H4 (cell line): ENCODE measurements at places on chromosomes 13 and 19. TPM values are rescaled to one million over a fixed set of nuclear protein-coding genes. Genes with fewer than 3 reads are reported as not detected.

- no peak for DNase-seq
Observed at GRCh38 chr13:30966101-30966500, 33.6 kb downstream of the TEX26 start.

DNA sequence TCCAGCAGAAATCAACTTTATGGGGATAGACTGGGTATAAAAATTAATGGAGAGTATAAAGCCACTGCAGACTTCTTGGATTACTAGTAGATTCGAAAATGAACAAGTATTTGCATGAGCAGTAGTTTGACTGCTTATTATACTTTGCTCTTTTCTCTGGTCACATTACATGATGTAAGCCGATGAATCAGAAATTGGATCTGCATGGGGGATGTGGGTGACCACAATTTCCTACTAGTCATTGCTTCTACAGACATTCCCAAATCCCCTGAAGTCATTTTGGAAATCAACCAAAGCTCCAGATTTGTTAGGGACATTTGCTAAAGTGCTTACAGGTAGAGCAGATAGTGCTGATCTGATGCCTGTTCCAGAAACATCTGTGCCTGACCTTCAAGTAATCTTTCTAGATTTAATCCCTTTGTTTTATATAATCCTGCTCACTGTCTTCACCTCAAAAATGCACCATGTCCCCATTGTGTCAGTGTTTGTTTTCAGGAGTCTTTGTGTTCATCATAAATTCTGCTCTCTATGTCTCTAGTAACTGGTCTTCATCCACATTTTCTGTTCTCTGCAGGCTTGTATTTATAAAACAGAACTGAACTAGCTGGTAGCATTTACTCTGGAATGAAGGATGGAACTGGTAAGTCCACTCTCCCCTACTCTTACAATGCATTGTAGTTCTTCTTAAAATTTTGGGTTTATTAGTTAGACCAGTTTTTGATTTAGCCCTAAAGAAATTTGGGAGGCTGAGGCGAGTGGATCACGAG lies 201.5 kb upstream of the CSNK1A1L start:
- DNase-seq, result peak; percentile 85

GRCh38 chr13:51843529-51843928 lies 1.4 kb downstream of the TMEM272 start:
- DNase-seq, result no peak

DNA sequence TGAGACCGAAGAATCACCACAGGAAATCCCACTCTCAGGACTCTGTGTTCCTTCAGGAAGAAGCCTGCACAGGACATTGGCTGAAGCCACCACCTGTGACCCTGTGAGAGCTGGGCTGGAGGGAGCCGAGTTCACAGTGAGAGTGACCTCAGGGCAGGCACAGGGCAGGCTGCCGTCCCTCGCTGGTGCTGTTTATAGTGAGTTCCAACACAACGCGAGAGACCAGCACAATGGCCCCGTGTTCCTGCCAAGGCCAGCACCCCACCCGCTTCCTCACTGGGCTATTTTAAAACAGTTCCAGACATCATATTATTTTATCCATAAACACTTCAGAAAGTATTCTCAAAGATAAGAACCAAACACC lies 18.4 kb upstream of the GAS6 start:
- DNase-seq, result no peak

DNA sequence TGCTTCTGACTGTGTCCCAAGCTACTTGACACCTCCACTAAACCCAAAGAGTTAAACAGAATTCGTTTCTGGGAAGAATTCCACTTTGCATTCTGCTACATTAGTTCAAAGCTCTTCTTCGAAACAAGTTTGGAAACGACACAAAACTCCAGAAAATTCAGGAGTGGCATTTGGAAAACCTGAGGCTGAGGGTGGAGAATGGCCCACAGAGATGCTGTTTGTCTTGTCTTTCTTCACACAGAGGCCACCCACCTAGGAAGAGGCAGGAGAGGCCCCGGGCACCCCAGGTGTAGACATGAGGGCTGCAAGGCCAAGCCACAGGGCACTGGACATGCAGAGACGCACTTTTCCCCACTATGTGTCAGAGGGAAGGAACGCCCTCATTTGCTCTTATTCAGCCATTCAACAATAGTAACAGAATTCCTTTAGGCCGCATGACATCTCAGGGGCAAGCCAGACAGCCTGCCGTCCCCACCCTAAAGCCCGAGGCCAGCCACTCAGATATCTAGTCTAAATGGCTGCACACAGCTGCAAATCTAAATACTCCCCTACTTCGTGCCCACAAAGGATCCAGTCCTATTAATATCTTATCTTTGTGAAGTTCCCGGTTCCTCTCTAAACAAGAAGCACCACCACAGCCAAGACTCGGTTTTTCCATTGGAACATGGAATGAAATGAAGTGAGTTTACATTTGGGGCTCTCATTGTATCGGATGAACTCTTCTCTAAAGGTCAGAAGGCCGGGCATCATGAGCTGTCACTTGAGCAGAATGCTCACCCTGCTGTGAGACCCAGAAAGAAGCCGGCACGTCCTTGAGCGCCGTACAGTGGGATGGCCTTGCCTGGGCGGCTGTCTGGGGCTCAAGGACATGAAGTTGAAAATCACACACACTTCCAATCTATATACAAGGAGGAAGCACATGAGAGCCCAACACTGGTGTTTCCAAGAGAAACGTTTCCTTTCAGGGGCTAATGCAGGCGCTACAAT lies 19.8 kb downstream of the COL4A1 start:
- DNase-seq, result no peak

DNA sequence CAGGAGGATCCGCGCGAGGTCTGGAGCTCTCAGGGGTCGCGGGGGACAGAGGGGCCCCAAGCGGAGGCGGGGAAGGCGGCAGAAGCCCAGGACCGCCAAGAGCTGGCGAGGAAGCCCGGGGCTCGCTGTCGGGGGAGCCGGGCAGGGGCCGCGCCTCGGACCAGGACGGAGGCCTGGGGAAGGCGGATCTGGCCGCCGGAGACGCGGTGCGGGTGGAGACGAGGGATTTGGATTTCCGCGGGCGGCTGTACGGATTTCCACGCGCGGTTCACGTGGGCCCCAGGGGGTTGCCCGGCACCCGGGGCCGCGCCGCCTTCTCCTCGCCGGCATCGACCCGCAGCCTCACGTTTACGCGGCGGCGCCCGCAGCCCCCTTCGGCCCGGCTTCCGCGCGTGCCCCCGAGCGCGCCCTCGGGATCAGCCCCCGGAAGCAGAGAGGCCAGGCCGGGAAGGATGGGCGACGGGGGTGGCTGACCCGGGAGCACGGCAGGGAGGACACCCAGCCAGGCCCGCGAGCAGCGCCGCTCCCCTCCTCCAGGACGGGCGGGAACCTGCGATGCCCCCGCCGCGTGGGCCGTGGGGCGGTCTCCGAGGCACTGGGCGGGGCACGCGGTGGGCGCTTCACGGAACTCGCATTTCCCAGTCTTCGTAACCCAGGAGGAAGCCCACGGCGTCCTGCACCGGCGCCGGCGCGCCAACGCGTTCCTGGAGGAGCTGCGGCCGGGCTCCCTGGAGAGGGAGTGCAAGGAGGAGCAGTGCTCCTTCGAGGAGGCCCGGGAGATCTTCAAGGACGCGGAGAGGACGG lies 4.7 kb downstream of the F7 start:
- no peak for DNase-seq

DNA sequence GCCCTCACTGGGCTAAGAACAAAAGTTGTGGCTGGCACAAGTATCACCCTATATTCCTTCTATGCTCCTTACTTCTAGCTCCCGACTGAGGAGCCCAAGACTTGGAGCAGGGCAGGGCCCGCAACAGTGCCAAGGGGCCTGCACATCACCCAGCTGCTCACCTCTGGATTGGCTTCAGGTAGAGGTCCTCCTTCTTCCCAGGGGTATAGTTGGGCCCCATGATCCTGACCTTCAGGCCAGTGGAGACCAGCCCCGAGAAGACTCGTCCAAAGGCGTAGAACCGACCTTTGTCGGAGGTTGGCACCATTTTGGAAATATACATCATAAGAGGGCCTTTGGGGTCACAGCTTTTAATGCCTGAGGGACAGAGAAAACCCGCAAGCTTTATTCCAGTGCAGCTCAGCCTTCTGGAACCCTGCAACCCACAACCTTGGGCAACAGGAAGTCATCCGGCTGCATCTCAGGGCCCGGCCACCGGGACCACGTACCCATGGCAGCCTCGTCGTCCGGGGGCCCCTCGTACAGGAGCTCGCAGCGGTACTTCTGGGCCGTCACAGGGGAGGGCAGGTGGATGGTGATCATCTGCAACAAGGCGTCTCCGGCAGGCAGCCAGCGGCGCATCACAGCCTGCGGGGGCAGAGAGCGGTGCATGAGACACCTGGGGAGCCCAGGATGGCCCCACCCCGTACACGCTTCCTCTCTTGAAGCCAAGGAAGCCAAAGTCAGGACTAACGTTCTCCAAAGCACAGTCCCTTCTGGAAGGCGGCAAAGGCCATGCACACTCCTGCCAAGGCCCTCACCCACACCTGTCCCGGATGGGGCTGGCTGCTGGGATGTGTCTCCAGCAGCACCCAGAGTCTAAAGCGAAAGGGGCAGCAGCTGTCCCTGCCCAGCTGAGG lies 4.7 kb downstream of the EEF2 start:
- DNase-seq, result no peak

- no peak for DNase-seq
Observed at GRCh38 chr19:45249261-45250033, 1.6 kb upstream of the MARK4 start.

GRCh38 chr19:33562636-33563035 lies 41.0 kb upstream of the PEPD start:
- no peak for DNase-seq

ZNF575 gene
- total RNA-seq, result not detected in 2 replicates

KLC3 gene
- total RNA-seq, result 0.72 TPM in 1 of 2 replicates, not detected in the other

MAST1 gene
- 5.7 TPM in 1 of 2 replicates, not detected in the other for total RNA-seq

ZNF534 gene
- total RNA-seq, result not detected in 2 replicates

IL17D gene
- total RNA-seq, result 0.43 and 0.97 TPM in 2 replicates

ANKRD24 gene
- total RNA-seq, result 0.12 TPM in 1 of 2 replicates, not detected in the other

ZNF625 gene
- 3.0 and 6.9 TPM in 2 replicates for total RNA-seq
